ENCODE measurements at places on chromosomes 12 and 14. TPM values are rescaled to one million over a fixed set of nuclear protein-coding genes. Genes with fewer than 3 reads are reported as not detected.

DNA sequence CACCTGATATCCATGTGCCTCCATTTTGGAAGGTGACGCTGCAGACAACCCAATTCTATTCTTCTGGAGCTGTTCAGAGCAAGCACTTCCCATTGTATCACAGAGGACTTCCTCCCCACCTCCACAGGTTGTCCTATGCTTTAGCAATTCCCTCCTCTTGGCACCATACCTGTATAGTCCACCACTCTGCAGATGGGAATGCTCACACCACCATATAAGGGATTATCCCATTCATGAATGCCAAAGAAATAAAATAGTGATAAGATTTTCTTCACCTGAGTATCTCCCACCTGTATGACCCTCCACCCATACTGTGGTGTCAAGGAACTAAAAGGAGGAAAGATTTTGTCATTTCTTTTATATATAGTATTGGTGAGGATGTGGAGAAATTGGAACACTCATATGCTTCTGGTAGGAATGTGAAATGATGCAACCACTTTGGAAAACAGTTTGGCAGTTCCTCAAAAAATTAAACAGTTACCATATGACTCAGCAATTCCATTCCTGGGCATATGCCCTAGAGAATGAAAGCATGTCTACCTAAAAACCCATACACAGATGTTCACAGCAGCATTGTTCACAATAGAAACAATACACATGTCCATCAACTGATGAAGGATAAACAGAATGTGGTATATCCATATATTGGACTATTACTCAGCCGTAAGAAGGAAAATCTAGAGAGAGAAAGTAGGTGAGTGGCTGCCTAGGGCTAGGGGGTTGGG lies 75.2 kb downstream of the FIGNL2 start:
- DNase-seq: no peak

DNA sequence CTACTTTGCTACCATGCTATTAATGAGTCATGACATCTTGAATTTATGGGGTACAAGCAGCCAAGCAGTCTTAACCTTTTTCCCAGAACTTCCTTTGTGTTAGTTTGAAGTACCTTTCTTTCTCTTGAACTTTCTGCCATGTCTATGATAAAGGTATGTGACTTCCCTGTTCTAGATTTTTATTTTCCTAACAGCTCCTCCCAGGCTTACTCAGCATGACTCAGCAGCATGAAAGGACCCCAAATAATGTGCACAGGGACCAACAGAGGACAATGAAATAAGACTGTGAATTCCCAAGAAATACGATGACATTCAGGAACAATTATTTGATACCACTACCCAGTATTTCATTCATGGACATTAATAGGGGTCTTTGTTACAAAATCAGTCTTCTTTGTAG lies 60.0 kb downstream of the TTC6 start:
- no peak for DNase-seq

DNA sequence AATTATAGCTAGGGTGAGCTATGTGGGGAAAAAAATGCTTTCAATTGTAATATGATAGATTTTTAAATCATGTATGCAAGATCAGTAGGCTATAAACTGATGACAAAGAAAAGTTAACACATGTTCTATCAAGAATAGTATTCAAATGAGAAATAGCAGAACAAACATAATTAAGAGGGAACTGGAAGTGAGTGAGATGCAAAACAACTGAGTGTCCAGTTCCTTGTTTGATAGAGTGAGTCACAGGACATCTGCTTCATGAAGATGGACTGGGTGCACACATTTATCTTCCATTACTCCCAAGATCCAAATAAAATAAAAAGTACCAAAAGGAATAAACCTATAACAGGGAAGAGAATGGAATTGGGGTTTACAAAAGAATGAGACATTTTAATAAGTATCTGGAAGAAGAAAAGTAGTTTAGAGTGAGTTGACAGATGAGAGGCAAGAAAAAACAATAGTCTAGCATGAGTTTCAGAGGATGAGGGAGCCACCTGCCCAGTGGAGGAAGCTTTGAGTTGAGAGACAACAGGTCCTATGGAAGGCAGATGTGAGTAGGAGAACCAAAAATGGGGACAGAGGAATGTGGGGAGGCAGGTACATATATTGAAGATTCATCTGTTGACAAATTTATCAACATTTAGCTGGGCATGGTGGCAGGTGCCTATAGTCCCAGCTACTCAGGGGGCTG lies 178.1 kb upstream of the ARHGAP5 start:
- no peak for DNase-seq

The C14orf39 gene
- total RNA-seq: 1.6 TPM

DNA sequence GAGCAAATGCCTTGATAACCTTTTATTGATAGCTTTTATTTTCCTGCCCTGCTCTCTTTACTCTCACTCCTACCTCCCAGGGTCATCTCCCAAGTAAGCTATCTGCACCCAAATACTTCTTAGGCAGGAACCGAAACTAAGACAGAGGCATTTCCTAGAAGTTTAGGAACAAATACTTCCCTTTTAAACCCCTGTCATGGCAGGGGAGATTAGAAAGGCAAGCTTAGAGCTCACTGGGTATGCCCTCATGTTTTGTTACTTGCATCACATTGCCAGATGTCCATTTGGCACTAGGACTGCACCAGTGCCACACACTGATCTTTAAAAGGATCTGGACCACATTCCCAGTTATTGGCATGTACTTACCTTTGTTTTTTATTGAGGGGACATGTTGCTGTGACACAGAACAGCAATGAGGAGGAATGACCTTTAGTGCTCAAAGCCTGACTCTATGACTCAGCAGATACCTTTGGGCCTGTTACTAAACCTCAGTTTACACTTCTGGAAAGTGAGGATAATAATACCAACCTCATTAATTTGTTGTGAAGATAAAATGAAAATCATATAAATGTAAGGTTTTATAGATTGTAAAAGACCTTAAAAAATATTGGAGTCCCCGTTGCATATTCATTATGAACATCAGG lies 40.9 kb upstream of the MBIP start:
- DNase-seq: no peak

The NINJ2 gene
- total RNA-seq: 0.69 TPM

DNA sequence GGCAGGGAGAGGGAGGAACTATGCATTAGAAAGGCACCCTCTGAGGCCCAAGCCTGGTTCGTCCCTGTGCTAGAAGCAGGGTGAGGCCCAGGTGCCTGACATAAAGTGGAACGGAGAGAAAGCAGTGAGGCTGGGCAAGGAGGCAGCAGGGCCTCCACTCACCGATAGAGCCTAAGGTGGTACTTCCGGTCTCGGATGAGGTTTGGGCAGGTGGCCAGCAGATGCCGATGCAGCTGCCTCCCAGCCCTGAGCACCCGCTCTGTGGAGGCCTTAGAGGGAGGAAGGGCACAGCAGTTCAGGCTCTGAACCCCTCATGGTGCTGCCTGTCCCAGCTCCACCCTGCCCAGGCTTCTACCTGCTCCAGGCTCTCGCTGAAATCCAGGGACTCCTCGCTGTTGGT lies 7.1 kb downstream of the RAPGEF3 start:
- DNase-seq: no peak

The FOXM1 gene
- 24.9 TPM for total RNA-seq

GRCh38 chr14:63361790-63362189 lies 43.1 kb upstream of the GPHB5 start:
- no peak for DNase-seq

GRCh38 chr14:33393231-33393894 lies 454.7 kb downstream of the NPAS3 start:
- no peak for DNase-seq

DNA sequence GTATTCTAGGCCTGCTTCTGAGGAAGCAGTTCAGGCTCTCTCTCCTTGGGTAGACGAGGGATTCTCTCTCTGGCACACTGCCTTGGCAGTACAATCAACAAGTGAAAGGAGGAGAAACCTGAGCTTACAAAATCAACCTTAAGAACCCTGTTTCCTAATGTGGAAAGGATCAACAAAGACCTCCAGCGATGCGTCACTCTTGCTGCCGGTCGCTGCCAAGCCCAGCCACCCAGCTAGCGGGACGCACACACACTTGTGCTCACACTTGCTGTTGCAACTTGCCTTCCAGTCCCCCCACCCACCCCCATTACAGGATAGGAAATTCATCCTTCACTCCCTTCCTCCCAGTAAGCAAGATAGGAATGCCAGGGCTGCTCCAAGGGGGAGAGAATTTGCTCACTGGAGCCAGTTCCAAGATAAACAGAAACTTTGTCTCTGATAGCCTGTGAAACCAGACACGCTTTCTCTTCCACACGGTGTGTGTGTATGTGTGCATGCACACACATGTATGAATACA lies 144.3 kb downstream of the BCL11B start:
- DNase-seq: peak; percentile 36

DNA sequence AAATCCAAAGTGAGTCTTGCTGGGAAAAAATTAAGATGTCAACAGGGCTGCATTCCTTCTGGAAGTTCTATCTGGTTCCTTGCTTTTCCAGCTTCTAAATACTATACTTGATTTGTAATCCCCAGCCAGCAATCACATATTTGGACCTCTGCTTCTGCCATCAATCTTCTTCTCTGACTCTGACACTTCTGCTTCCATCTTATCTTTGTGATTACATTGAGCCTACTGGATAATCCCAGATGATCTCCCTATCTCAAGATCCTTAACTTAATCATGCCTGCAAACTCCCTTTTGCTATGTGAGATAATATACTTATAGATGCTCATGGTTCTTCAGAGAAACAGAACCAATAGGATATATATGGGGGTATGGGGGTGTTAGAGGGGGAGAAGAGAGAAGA lies 49.9 kb upstream of the ZDHHC17 start:
- no peak for DNase-seq

The HOXC13 gene
- 0.61 TPM for total RNA-seq

The SLC6A15 gene
- total RNA-seq: 9.6 TPM

GRCh38 chr12:132167611-132168310 lies 23.5 kb downstream of the NOC4L start:
- DNase-seq: peak; percentile 14

DNA sequence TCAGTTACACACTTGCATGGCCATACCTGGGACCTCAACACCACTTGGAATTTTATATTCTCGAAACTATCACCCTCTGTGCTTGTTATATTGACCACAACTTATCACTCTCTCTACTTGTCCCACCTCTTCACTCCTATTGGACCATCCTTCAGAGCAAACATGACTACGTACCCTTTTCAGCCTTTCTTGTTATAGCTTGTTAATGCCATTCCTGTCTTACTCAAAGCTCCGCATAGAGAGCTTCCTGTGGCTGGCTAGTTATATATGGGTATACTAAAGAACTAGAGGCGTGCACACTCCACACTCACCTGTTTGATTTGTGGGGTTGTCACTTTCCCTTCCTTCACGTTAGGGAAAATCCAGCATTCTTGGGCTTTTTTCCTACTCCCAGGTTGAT lies 26.3 kb upstream of the FRS2 start:
- no peak for DNase-seq

The NKX2-1 gene
- total RNA-seq: not detected

The CCT2 gene
- 215 TPM for total RNA-seq

DNA sequence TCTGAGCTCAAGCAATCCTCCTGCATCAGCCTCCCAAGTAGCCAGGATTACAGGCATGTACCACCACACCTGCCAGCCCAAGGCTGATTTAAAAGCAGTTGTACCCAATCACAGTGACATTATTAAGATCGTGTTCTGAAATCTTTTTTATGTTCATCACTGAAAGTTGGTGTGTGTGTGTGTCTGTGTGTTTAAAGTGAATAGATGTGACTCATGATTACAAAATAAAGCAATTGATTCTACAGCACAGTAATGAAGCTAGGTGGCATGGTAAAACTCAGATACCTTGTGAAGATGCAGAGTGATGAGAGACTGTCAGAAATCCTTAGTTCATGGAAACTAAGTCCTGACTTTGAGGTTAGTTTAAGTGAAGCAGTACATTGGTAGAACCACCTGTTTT lies 74.2 kb upstream of the ATP2B1 start:
- DNase-seq: no peak

The GPX2 gene
- total RNA-seq: 0.58 TPM

The TGM1 gene
- 9.5 TPM for total RNA-seq

GRCh38 chr12:31008241-31008761 lies 65.4 kb upstream of the DDX11 start:
- no peak for DNase-seq

- no peak for DNase-seq
These were observed 9.4 kb downstream of the PTGR2 start for GRCh38 chr14:73861073-73861472.

GRCh38 chr12:20472102-20472782 lies 103.9 kb downstream of the PDE3A start:
- no peak for DNase-seq

The VCPKMT gene
- total RNA-seq: 15.6 TPM

- DNase-seq: no peak
These were observed 18.9 kb upstream of the MAP3K9 start for GRCh38 chr14:70828188-70828587.
